Activated T-helper 2 cell treated with anti-CD3 and anti-CD28 coated beads, Interferon-gamma antibody, Interleukin-2, Interleukin-4, amounts not matched to agents 10 μg/mL and 5 μg/mL and 100 μg/mL, durations not matched to agents 14 hours and 24 hours and 36 hours (primary cell): ENCODE measurements at places on chromosomes 1 and 21.

DNA sequence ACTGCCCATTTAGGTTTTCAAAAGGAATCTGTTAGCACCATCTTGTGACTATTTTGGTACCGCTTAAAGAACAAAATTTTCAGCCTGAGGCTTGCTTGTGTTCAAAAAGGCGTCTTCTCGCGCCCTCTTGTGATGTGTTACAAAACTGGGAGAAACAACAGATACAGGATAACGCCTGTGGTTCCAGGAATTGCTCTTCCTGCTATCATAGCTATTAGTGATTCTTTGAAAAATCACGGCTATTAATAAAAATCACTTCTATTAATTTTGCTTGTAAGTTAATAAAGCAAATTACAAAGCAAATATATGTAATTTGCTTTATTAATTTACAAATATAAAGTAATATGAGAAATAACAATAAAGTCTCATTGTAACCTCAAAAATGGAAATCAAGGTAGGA lies 82.2 kb upstream of the ABCD3 start:
- no peak overlapping the region for H3K4me3 ChIP-seq
- H3K4me1 ChIP-seq = peaks cover 2% of the 10 kb centered on the region
- H3K36me3 ChIP-seq = no peaks in the 10 kb centered on the region
- peaks cover 3% of the 10 kb centered on the region for H3K27me3 ChIP-seq
- DNase-seq = no peak

- no peak overlapping the region for H3K4me3 ChIP-seq
- H3K4me1 ChIP-seq = no peaks in the 10 kb centered on the region
- DNase-seq = no peak
- no peak overlapping the region for H3K27ac ChIP-seq
Measured at GRCh38 chr1:172790245-172790644, 131.3 kb downstream of the FASLG start.

- no peaks in the 10 kb centered on the region for H3K4me1 ChIP-seq
- no peak for DNase-seq
- H3K27ac ChIP-seq = no peak overlapping the region
Measured at GRCh38 chr1:216387782-216388181, 35.5 kb downstream of the USH2A start.

- no peaks in the 10 kb centered on the region for H3K27me3 ChIP-seq
- peaks cover 36% of the 10 kb centered on the region for H3K4me1 ChIP-seq
- H3K27ac ChIP-seq = no peak overlapping the region
- H3K4me3 ChIP-seq = no peak overlapping the region
- DNase-seq = no peak
Measured at GRCh38 chr1:24389231-24389678, 24.3 kb downstream of the STPG1 start.

GRCh38 chr1:81412954-81413353 lies 387.8 kb upstream of the ADGRL2 start:
- H3K36me3 ChIP-seq = no peaks in the 10 kb centered on the region
- no peaks in the 10 kb centered on the region for H3K27me3 ChIP-seq

- no peak overlapping the region for H3K4me3 ChIP-seq
- H3K4me1 ChIP-seq = no peaks in the 10 kb centered on the region
- no peak overlapping the region for H3K27ac ChIP-seq
Measured at GRCh38 chr1:37128091-37128490, 93.8 kb upstream of the GRIK3 start.

- H3K4me1 ChIP-seq = no peaks in the 10 kb centered on the region
- H3K27ac ChIP-seq = no peak overlapping the region
- H3K27me3 ChIP-seq = peaks cover 11% of the 10 kb centered on the region
- H3K4me3 ChIP-seq = no peak overlapping the region
- no peak for DNase-seq
- no peaks in the 10 kb centered on the region for H3K36me3 ChIP-seq
Measured at GRCh38 chr1:183094351-183094750, 71.1 kb downstream of the LAMC1 start.

- H3K4me3 ChIP-seq = no peak overlapping the region
- H3K36me3 ChIP-seq = peaks cover 83% of the 10 kb centered on the region
- H3K27me3 ChIP-seq = no peaks in the 10 kb centered on the region
- H3K27ac ChIP-seq = no peak overlapping the region
- no peak for DNase-seq
- peaks cover 45% of the 10 kb centered on the region for H3K4me1 ChIP-seq
Measured at GRCh38 chr1:29167904-29168303, 13.8 kb downstream of the SRSF4 start.

GRCh38 chr1:162235241-162235800 lies 141.3 kb downstream of the SPATA46 start:
- H3K36me3 ChIP-seq = no peaks in the 10 kb centered on the region
- no peak overlapping the region for H3K4me3 ChIP-seq
- no peak for DNase-seq
- H3K27me3 ChIP-seq = peaks cover 14% of the 10 kb centered on the region

DNA sequence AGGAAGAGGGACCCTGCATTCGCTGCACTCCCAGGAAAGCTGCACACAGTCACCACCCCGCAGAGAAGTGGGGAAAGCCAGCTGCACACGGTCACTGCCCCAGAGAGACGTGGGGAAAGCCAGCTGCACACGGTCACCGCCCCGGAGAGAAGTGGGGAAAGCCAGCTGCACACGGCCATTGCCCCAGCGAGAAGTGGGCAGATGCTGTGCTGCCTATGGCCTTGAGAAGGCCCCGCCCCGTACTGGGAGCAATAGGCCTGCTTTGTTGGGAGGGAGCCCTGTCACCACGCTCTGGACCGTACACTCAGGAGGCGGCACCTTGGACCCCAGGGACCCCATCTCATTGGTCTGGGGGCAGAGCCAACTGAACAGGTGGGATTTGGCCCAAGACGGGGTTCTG lies 4.3 kb upstream of the GPR153 start:
- no peaks in the 10 kb centered on the region for H3K36me3 ChIP-seq
- DNase-seq = no peak
- H3K4me1 ChIP-seq = no peaks in the 10 kb centered on the region

- no peaks in the 10 kb centered on the region for H3K36me3 ChIP-seq
- DNase-seq = no peak
- peaks cover 10% of the 10 kb centered on the region for H3K4me1 ChIP-seq
- H3K27ac ChIP-seq = no peak overlapping the region
Measured at GRCh38 chr1:154391086-154391770, 13.9 kb upstream of the IL6R start.

DNA sequence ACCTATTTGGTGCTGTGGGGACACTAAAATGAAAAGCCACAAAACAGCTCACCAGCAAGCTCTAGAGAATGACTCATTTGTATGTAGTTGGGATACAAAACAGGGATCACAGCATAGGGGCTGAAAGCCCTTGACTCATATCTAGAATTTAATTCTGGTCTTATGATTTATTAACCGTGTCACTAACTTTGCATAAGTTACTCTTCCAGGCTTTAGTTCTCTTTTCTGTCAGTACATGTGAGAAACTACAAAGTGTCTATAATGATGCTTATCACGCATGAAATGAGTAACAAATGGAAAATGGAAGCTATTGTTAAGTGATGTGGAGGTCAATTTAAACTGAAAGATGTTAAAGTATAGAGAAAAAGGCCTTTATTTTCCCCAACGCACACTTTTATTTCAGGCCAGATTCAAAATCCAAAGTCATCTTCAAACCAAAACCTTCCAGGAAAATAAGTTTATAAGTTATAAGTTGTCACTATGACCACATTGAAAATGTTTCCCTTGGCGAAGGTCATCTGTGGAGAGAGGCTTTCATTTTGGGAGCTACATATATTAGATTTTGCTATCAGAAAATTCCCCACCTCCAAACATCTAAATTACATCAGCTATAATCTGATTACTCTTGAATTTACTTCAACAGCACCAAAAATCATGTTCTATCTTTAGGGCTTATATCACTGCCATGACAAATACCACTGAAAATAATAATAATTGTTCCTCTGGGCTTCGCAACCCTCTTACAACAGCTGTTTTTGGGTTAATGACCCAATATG lies 430.5 kb downstream of the MRPL39 start:
- H3K27ac ChIP-seq = no peak overlapping the region
- DNase-seq = no peak
